ENCODE measurements at places on chromosomes 2 and 18.

- DNase-seq = no peak
Observed at GRCh38 chr2:233354500-233354924, 218 bp downstream of the DGKD start.

GRCh38 chr18:13407484-13407883 lies 188.9 kb downstream of the LDLRAD4 start:
- DNase-seq = no peak

GRCh38 chr2:230327418-230328154 lies 593 bp downstream of the SP140L start:
- peak; percentile 51 for DNase-seq

DNA sequence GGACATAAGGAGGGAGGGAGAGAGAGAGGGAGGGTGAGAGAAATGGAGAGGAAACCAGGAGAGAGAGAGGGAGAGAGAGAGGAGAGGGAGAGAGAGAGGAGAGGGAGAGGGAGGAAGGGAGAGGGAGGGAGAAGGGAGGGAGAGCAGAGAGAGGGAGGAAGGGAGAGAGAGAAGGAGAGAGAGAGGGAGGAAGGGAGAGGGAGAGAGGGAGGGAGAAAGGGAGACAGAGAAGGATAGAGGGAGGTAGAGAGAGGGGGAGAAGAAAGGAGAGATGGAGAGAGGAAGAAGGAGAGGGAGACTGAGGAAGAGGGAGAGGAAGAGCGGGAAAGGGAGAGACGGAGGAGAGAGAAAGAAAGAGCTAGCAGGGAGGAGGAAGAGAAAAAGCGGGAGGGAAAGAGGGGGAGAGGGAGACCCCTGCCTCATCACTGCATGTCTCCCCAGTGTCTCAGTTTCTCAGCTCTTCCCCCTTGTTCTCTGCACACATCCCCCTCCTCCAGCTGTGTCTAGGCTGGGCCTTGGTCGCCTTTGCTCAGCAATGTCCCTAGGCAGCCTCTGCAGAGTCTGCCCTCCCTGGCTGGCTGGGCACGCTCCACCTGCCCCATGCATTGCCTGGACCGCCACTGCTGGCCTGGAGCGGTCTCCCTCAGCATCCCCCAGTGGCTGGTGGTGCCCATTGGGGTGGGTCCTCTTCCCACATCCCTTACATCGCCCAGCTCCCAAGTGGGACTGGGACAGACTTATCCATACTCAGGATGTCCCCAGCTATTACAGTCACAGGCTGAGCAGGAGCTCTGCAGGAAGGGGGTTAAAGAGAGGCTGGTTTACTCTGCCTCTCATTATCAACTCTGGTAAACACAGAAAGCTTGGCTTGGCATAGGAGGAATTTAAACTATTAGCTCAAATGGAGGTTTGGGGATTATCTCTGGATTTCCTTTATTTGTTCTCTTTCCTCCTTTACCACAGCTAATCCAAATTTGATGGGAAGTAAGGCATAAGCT lies 85.7 kb upstream of the APCDD1 start:
- DNase-seq = no peak

GRCh38 chr18:50193796-50194630 lies 934 bp downstream of the MYO5B start:
- no peak for DNase-seq

DNA sequence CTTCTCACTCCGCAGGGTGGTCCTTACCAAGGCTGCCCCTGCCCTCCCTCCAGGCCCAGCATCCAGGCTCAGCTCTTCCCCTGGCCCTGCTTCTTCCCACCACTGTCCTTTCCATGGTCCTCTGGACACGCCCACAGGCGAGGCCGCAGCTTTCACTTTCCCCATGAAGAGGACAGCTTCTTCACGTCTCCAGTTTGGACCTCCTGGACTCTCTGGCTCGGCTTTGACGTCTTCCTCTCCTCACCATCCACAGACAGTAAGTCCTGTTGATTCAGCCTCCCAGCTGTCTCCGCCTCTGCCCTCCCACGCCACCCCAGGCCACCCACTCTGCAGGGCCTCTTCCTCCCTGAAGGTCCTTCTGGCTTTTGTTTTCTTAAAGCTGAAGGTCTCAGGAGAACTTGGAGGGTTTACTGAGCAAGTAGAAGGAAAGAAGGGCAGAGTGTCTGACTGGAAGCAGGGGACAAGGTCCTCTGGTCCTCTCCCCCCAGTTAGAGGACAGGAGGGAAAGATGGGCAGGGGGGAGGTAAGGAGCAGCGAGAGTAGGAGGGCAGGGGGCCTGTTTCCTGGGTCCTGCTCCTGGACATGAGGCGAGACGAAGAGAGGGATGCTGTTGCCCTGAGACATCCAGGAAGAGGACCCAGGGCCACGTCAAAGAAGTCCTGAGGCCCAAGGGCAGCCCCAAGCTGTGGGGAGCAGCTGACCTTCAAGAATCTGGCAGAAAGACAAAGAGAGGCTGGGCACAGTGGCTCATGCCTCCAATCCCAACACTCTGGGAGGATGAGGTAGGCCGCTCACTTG lies 24.7 kb upstream of the NMUR1 start:
- no peak for DNase-seq

- DNase-seq = peak; percentile 50
Observed at GRCh38 chr2:10080536-10081304, 509 bp upstream of the CYS1 start.

GRCh38 chr2:16012626-16013358 lies 72.4 kb downstream of the MYCN start:
- DNase-seq = no peak

DNA sequence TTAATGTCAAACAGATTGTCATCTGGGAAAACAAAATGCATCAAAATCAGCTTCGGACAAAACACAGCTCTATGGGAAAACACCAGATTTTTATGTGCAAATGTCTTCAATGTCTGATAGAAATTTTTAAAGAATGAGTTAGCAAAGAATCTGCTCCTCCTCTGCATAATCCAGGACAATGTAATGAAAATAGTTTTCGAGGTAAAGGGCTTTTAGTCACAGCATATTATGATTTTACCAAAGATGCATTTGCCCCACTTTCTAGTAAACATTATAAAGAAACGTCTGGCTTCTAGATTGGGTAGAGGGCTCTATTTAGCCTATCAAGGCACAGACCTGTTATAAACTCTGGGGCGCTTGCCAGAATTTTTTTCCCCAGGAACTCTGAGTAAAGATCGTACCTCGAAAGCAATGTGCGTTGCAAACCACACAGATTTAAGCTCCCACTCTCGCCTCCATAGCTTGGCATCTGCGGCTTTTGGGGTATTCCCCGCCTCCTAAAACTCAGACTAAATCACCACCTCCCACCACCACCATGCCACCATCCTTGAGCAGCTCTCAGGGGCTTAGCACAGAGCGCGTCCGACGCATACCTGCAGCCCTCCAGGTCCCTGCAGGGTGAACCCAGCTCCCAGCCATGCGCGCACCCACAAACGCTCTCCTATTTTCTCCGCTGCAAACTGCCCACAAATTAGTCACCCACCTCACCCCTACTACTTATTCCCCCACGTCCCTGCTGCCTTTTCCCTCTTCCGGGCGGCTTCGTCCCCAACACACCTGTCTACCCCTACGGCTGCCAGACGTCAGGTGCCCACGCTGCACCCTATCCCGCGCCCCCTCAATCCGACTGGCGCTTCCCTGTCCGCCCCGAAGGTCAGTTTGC lies 829 bp downstream of the ACVR1C start:
- DNase-seq = peak; percentile 2

DNA sequence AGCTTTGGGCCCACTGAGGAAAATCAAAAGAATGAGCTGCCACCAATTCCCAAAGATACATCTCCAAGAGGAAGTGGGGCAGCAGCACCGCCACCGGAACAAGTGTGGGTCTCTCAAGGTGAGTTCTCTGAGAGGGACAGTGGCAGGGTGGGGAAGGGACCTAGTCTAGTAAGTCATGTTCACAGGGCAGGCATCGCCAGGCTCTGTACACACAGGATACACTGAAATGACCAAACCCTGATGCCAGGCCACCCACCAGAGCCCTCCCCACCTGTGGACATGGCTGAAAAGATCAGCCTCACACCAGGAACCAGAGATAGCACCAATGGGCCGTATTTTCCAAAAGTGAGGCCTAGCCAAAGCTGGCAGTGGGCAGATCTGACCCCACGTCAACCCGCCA lies 108.2 kb upstream of the SMAD2 start:
- no peak for DNase-seq

GRCh38 chr2:95383635-95384027 lies 18.9 kb upstream of the FAHD2A start:
- DNase-seq = no peak

DNA sequence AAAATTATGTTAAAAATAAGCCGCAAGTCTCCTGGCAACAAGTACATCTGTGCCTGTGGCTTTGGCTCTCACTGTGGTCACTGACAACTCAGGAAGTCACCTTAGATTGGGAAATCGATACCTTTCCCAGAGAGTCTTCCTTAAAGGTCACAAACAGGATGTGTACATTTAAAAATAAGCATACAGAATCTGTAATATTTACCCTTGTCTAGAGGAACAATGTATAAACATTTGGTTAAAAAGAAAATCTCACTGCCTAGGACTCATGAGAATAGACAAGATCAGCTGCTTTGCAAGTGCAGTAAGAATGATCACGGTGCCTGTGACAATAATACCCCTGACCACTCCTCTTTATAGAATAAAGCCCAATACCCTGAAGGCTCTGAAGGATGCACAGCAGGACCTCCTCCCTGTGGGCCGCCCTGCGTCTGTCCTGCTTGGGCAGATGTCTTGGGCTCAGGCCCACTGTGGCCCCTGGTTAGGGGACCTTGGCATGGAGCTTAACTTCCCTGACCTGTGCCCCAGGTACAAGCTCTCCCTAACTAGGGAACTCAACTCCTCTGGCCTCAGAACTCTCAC lies 98.0 kb upstream of the MGAT4A start:
- no peak for DNase-seq

- DNase-seq = no peak
Observed at GRCh38 chr2:128301501-128301966, 17.1 kb downstream of the HS6ST1 start.

DNA sequence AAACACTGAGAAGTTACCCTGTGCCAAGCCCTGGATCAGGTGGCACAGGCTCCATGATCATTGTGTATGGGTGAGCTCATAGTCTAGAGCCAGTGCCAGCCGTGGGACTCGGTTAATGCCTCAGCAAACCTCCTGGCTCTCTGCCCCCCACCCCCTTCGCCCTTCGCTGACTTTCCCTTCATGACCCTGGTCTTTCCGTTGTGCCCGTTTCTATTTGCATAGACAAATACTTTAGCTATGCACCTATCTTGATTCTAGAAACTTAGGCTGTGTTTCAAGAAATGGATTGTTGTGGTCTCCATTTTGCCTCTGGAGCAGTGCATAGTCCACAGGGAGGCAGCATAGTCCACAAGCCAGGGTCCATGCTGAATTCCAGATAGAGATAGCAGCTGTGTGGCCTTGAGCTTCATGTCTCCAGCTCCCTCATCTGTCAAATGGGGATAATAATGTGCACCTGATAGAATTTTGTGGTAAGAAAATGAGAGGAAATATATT lies 44.8 kb upstream of the KDM3A start:
- peak; percentile 44 for DNase-seq

- DNase-seq = no peak
Observed at GRCh38 chr2:12929758-12930157, 213.0 kb downstream of the TRIB2 start.

- DNase-seq = peak; percentile 16
Observed at GRCh38 chr2:166375736-166376487, at the start of gene SCN9A. SCN9A (minus strand) TSS chr2:166375944; CDS start chr2:166311756, 64,188 bp downstream.

- DNase-seq = no peak
Observed at GRCh38 chr2:242024751-242025355, 155.3 kb downstream of the RTP5 start.
